ENCODE measurements at places on chromosomes 5 and 9. TPM values are rescaled to one million over a fixed set of nuclear protein-coding genes. Genes with fewer than 3 reads are reported as not detected.

Gene FOXD4L6
- total RNA-seq: under 0.01 TPM

Gene SLC24A2
- total RNA-seq: not detected

Gene STING1
- total RNA-seq: 69.6 TPM

Gene DRD1
- not detected for total RNA-seq

Gene OR1K1
- not detected for total RNA-seq

Gene NME5
- 2.4 TPM for total RNA-seq

Gene C9orf153
- 0.14 TPM for total RNA-seq

Gene OTP
- total RNA-seq: not detected

Data from dermis blood vessel endothelial cell (primary cell).